ENCODE measurements at places on chromosomes 2 and 18. TPM values are rescaled to one million over a fixed set of nuclear protein-coding genes. Genes with fewer than 3 reads are reported as not detected.

CNPPD1 gene
- total RNA-seq = 64.0 TPM

FER1L5 gene
- 0.14 TPM for total RNA-seq

ITGA4 gene
- 18.4 TPM for total RNA-seq

GRCh38 chr2:109237792-109238191 lies 108.8 kb downstream of the SH3RF3 start:
- H3K36me3 ChIP-seq = no peaks in the 10 kb centered on the region
- peaks cover 20% of the 10 kb centered on the region for H3K4me1 ChIP-seq
- no peak for DNase-seq
- no peaks in the 10 kb centered on the region for H3K27me3 ChIP-seq
- H3K27ac ChIP-seq = no peak overlapping the region

DNA sequence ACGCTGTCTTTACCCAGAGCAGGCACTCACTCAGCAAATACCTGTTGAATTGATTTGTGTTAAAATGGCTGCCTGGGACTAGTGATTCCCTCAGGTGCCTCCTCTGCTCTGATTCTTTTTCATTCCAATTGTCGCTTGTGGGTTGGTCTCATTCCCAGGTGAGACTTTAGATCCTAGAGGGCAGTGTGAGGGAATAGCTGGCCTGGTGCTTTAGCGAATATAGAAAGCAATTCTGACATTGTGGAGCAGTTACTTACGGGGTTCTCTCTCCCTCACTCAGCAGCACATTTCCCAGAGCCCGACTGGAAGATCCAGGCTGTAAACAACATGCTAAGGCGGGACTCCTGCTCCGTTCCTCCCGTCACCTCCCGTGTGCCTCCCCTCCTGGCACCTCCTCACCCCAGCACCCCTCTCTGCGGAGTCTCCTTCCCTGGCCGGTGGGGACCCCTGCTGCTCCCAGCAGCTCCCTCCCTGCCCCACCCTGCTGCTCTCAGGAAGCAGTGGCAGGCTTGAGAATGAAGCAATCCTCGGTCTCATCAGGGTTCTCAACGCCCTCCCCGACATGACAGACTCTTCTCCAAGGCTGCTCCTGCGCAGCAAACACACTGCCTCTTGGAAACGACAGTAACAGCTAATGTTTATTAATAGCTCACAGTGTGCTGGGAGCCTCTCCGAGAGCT lies 26.9 kb downstream of the CELF4 start:
- H3K4me3 ChIP-seq = no peak overlapping the region
- H3K4me1 ChIP-seq = no peaks in the 10 kb centered on the region
- H3K27me3 ChIP-seq = peaks cover 35% of the 10 kb centered on the region

DNA sequence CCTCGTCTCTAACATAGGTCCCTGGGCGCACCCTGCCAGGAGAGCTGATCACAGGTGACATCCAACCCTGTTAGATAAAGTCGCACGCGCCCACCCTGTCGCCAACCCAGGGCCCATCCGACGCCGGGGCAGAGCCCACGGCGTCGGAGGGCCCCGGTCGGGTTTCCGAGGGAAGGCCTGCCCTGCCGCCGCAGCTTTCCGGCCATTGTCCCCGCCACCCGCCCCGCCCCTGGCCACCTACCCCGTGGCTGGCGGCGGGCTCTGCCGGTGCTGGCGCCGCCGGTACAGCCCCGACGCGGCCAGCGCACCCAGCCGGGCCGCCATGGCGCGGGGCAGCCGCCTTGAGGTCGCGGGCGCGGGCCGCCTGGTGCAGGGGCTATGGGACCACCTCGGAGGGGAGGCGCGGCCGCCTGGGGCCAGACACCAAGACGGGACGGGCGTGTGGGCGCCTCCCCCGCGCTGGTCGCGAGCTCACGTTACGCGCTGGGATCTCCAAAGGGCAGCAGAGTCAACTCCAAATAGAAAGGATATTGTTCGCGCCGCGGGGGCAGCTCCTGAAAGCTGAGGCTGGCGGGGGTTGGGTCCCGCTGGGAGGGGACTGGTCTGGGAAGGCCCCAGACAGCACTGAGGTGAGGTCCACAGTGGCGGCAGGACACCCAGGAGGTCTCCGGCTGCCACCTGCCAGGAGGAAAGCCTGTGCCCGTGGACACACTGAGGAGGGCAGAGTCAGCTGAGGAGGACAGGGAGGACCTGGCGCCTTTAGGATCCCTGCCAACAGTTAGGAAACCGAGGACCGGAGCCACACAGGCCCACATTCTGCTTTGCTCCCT lies 11.1 kb downstream of the LIMS2 start:
- H3K4me1 ChIP-seq = peaks cover 25% of the 10 kb centered on the region
- H3K27ac ChIP-seq = peak overlapping the region; percentile 74
- peak; percentile 77 for DNase-seq
- no peaks in the 10 kb centered on the region for H3K36me3 ChIP-seq
- H3K4me3 ChIP-seq = peak overlapping the region; percentile 46

DNA sequence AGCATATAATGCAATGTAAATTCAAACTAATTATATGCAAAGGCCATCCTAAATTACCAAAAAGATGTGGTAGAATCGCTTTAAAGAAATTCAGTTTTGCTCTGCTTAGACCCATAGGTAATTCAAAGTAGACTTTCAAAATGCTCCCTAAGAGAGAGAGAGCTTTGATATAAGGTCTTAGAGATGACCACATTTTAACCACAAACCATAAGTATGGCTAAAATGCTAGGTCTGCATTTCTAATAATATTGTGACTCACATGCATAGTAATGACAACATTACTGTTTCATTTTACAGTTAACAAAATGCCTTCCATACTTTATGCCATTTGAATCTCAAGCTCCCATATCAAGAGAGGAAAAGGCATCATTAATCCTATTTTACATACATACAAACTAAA lies 144.5 kb downstream of the RAD51AP2 start:
- no peaks in the 10 kb centered on the region for H3K27me3 ChIP-seq
- no peak overlapping the region for H3K4me3 ChIP-seq
- no peak overlapping the region for H3K27ac ChIP-seq
- H3K36me3 ChIP-seq = no peaks in the 10 kb centered on the region
- no peak for DNase-seq

- DNase-seq = no peak
- no peaks in the 10 kb centered on the region for H3K4me1 ChIP-seq
- no peak overlapping the region for H3K4me3 ChIP-seq
- no peak overlapping the region for H3K27ac ChIP-seq
- H3K36me3 ChIP-seq = no peaks in the 10 kb centered on the region
Measured at GRCh38 chr2:146804288-146804687, 1040.5 kb upstream of the ACVR2A start.

DNA sequence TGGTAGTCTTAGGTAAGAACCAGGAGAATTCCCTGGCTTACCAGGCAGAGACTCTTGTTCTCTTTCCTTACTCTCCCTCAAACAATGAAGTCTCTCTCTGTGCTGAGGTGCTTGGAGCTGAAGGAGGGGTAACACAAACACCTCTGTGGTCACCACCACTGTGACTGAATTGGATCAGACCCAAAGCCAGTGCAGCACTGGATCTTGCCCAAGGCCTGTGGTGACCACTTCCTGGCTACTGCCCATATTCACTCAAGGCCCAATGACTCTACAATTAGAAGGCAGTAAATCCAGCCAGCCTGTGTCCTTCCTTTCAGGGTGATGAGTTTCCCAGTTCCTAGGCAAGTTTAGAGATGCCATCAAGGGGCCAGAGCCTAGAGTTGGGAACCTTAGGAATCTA lies 706.8 kb downstream of the SLC4A3 start:
- H3K36me3 ChIP-seq = no peaks in the 10 kb centered on the region
- no peak overlapping the region for H3K4me3 ChIP-seq
- no peak for DNase-seq
- no peaks in the 10 kb centered on the region for H3K4me1 ChIP-seq
- no peak overlapping the region for H3K27ac ChIP-seq
- H3K27me3 ChIP-seq = no peaks in the 10 kb centered on the region

- H3K4me1 ChIP-seq = no peaks in the 10 kb centered on the region
- H3K36me3 ChIP-seq = no peaks in the 10 kb centered on the region
- no peaks in the 10 kb centered on the region for H3K27me3 ChIP-seq
- no peak overlapping the region for H3K4me3 ChIP-seq
Measured at GRCh38 chr2:29281086-29281915, 166.1 kb downstream of the CLIP4 start.

- no peaks in the 10 kb centered on the region for H3K27me3 ChIP-seq
- peak overlapping the region; percentile 74 for H3K4me3 ChIP-seq
- H3K36me3 ChIP-seq = no peaks in the 10 kb centered on the region
- peak overlapping the region; percentile 83 for H3K27ac ChIP-seq
- no peak for DNase-seq
Measured at GRCh38 chr2:37326285-37326684, 1.7 kb upstream of the PRKD3 start.
